ENCODE measurements at places on chromosomes 6 and 20.

GRCh38 chr20:18103497-18103896 is 34.2 kb upstream of the KAT14 start:
- peak; percentile 66 for DNase-seq

DNA sequence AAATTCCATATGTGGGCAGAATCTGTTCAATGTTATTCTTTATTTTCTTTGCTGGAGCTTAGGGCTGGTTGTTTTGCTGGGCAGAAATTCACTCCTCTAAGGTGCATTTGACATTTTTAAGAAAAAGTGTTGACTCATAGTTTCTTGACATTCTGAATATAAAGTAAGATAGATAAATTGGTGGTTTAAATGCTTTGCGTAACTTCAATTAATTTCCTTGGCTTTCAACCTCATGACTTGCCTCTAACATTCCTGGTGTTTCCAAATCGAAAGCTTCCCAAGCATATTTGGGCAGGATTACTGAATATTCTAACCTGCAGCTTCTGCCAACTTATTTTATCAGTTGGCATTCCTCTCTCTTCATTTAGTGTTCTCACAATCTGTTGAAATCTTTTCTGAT is 718.7 kb upstream of the ADGRB3 start:
- DNase-seq, result no peak

- DNase-seq, result no peak
These were observed 10.0 kb downstream of the BICRAL start for GRCh38 chr6:42791706-42792320.

GRCh38 chr6:106560996-106561685 is 68.2 kb downstream of the RTN4IP1 start:
- DNase-seq, result no peak

- DNase-seq, result no peak
These were observed 41.2 kb upstream of the MTRF1L start for GRCh38 chr6:153043719-153044118.

DNA sequence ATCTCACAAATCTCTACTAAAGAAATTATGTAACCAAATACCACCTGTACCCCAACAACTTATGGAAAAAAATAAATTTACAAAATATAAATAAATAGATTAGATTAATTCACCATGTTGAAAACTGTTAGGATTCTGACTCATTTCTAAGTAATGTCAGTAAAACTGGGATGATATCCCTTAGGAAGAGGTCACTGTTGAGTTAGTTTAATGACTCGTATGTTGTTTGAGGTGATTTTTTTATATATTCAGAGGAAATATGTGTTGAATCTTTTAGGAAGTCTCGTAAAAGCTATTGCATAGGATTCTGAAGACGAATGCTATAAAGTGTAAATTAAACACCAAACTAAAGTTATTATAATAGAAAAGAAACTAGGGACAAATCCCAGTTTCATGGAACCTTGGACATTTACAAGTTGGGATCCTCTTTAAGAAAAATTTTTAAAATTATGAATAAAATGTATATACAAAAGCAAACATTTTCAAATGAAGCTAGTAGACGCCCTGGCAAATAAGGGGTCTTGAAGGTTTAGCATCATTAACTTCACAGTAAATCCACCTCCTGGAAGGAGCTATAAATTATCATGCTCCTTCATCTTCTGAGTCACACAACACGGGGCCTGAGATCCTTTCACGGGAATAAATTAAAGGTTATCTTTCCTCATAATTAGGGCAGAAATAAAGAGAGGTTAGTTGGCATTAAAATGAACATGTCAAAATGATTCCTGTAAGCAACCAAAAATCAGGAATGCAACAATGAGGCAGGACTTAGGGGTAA is 37.0 kb upstream of the POU3F2 start:
- no peak for DNase-seq

- DNase-seq, result no peak
These were observed 84.6 kb downstream of the PDE7B start for GRCh38 chr6:135935941-135936601.

- DNase-seq, result no peak
These were observed 350.0 kb downstream of the CD83 start for GRCh38 chr6:14467591-14467990.

- DNase-seq, result no peak
These were observed 4.5 kb downstream of the TMEM63B start for GRCh38 chr6:44131892-44132291.

- peak; percentile 21 for DNase-seq
These were observed 130.4 kb downstream of the INSM1 start for GRCh38 chr20:20498076-20498861.

- peak; percentile 55 for DNase-seq
These were observed 52.1 kb downstream of the HNF4A start for GRCh38 chr20:44407402-44408184.

All from mesendoderm (in vitro differentiated cells).